Activated naive CD4-positive, alpha-beta T cell (primary cell): ENCODE measurements at places on chromosomes 2 and 18.
A peak's percentile ranks its signal among the peaks of the same experiment; 100 is the strongest.

DNA sequence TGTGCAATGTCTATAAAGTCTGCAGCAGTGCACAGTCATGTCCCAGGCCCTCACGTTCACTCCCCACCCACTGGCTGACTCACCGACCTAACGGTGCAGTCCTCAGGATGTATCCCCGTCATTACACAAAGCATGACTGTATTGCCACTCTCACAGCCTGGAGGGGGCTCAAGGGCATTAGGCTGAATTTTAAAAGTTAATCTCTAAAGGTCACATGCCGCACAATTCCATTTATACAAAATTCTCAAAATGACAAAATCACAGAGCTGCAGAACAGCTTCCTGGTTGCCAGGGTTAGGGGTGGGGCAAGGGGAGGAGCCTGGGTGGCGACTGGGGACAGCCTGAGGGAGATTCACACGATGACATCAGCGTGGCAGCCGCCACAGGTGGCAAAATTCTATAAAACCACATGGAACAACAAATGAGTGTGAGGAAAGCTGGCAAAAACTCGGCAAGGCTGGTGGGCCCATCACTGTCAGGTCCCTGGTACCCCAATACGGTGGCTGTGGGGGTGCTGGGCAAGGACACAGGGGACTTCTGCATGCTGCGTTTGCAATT lies 97.6 kb downstream of the NDUFA10 start:
- peak; percentile 17 for DNase-seq

DNA sequence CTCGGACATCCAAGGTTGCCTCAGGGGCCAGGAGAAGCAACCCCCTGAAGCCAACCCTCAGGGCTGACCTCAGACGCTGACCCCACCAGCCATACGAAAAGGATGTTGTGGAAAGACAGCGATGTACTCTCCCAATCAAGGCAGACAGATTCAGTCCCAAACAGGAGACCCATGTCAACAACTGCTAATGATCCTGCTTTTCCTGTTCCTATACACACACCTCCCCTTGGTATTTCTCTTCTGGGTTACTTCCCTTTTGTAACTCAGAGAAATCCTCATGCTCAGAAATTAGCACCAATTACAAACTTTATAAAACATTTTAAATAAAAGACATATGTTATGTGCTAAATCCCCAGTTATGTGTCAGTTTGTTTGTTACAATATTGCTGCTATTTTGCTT lies 120.8 kb downstream of the PID1 start:
- DNase-seq, result no peak

GRCh38 chr2:23589739-23590138 lies 204.8 kb downstream of the KLHL29 start:
- no peak for DNase-seq

DNA sequence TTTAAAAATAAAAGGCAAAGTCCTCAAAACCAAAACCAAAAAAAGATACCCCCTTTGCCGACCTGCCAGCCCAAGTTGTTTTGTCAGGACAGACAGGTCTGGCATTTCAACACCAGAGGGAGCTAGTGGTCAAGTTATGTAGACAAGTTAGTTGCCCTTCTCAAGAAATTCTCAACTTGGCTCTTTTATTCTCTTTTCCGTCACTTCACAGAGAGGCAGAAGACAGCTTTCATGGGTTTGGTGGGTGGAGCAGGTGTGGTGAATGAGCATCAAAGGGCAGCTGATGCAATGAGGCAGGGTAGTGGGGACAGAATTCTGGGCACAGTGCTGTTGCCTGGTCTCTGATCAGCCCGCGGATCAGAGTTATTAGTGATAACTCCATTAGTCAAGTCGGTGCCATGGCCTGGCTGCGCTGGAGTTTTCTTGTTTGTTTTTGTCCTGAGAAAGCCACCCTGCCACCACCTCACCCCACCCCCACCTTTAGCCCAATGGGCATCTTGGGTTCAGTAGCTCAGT lies 303.7 kb upstream of the EPAS1 start:
- no peak for DNase-seq

- DNase-seq, result no peak
Observed at GRCh38 chr2:16625759-16626158, 39.9 kb downstream of the CYRIA start.

GRCh38 chr2:211132573-211132972 lies 576.2 kb downstream of the CPS1 start:
- no peak for DNase-seq

GRCh38 chr2:189204322-189204941 lies 24.9 kb upstream of the COL5A2 start:
- DNase-seq, result no peak

DNA sequence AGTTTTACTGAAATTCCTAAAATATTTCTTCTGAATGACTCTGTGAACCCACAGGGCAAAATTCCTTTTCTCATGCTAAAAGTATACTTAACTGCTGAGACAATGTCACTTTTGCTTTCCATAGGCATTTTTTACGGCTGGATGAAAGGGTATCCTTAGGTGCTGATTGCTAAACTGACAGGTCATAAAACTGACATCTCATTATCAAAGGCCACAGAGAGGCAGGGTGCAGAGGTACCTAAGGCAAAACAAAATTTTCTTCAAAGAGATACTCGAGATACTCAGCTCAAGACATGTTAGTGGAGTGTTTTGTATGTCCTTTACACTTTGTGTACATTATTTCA lies 62.0 kb upstream of the WDR75 start:
- DNase-seq, result no peak

DNA sequence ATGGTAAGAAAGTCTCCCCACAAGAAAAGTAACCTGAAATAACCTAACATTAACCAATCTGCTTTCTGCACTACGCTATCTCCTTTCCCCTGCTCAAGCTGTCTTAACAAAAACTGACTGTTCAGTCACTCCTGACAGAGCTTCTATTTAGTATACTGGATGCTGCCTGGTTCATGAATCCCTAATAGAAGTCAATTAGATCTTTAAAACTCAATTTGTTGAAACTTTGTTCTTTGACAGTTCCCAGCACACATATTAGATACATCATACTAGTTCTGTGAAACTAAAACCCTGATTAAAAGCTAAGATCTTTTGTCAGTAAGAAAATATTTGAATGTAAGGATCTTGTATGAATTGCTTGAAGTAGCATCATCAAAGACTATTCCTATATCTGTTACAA lies 287.4 kb downstream of the RBM43 start:
- no peak for DNase-seq

- no peak for DNase-seq
Observed at GRCh38 chr2:409523-409922, 121.6 kb upstream of the ALKAL2 start.

DNA sequence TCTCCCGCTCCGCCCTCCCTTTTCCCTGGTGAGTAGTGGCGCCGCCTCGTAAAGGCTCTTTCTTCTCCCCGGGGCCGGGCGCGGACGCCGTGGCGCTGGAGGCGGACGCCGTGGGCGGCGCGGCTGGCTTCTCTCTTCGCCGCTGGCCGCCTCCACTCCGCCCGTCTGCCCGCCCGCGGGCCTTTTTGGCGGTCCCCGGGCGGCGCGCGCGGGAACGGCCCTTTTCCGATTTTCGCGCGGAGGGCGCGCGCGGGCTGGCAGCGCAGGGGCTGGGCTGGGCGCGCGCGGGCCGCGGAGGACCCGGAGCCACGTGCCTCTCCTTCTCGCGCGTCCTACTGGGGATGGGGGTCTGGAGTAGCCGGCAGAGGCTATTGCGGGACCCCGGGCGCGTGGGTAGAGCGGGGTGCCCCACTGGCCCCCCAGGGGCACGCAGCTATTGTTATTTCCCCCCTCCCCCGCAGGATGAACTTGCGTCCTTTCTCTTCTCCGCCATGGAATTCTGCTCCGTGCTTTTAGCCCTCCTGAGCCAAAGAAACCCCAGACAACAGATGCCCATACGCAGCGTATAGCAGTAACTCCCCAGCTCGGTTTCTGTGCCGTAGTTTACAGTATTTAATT lies 472 bp downstream of the SLC20A1 start:
- DNase-seq, result peak; percentile 58

- no peak for DNase-seq
Observed at GRCh38 chr18:42310956-42311355, 355.9 kb downstream of the PIK3C3 start.

DNA sequence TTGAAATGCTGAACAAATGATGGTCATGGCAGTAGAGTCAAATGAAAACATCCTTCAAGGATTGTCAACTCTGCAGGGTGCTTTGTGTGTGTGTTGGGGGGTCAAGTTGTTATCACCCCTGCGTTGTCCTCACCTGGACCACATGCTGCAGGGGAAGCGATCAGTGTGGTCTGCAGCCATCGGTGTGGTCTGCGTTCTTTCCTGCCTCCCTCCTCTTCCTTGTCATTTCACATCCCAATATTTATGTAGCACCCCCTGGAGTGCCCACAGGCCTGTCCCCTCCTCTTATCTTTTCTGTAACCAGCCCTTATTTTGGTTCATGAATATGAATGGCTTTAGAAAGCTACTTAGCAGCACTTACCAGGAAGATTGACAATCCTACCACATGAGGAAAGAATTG lies 38.9 kb downstream of the UGP2 start:
- DNase-seq, result no peak

GRCh38 chr18:9803698-9804516 lies 81.9 kb upstream of the TXNDC2 start:
- no peak for DNase-seq

DNA sequence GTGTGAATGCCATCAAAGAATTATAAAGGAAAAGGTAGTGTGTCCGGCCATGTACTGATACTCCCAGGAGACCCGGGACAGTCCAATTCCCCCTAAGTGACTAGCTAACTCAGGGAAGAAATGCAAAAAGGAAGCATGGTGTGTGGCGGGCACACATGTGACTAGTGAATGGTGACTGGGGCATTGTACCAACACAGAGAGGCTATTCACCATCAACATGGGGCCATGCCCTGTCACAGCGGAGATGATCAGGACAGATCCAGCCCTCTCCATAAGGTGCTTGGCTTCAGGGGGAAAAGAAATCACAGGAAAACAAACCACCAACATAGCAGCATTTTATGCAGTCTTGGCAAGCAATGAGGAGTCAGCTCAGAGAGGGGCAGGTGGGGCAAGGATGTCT lies 34.3 kb downstream of the FAM168B start:
- DNase-seq, result no peak

- DNase-seq, result no peak
Observed at GRCh38 chr2:158745067-158745865, 49.9 kb upstream of the DAPL1 start.
